ENCODE measurements at places on chromosomes 7 and 10.

GRCh38 chr7:37714606-37715005 is 31.0 kb downstream of the GPR141 start:
- no peak for DNase-seq

GRCh38 chr10:12872577-12872976 is 128.9 kb downstream of the CCDC3 start:
- DNase-seq = no peak

DNA sequence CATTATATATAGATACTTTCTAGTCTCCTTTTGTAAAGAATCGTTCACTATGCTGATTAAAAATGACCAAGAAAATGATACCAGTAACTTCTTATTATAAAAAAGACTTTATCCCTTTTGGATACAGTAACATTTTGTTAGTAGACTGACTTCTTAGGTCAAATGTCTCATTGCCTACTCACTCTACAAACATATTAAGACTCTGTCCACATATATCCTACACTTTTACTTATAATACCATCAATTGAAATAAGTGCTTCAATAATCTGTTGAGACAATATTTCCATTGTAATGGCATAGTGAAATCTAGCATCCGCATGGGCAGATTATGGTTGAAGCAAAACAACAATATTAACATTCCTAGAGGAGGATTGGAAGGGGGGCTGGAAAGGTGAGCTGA is 180.6 kb downstream of the ARL4A start:
- no peak for DNase-seq

DNA sequence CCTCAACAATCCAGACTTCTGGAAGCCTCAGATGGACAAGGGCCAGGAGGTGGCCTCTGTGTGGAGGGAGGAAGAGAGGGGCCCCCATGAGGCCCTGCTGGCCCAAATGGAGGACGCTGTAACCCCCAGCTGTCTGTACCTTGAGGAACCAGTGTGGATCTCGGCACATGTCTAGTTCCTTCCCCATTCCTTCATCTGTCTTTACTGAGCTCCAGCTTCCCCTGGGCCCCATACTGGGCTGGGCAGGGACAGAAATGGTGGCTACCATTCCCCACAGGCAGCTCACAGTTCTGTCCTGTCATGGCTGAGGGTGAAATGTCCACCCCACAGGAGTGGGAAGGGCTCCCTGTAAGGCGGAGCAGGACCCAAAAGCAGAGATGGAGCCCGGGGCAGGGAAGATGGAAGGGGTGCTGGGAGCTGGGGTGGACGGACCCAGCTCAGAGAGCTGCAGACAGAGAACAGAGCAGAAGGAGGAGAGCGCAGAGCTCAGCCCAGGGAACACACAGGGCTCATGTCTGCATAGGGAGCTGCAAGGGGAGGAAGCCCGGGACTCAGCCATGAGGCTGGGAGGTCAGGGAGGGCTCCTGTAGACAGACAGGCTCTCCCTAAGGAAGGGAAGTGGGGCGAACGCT is 22.8 kb downstream of the ANTXRL start:
- DNase-seq = no peak

DNA sequence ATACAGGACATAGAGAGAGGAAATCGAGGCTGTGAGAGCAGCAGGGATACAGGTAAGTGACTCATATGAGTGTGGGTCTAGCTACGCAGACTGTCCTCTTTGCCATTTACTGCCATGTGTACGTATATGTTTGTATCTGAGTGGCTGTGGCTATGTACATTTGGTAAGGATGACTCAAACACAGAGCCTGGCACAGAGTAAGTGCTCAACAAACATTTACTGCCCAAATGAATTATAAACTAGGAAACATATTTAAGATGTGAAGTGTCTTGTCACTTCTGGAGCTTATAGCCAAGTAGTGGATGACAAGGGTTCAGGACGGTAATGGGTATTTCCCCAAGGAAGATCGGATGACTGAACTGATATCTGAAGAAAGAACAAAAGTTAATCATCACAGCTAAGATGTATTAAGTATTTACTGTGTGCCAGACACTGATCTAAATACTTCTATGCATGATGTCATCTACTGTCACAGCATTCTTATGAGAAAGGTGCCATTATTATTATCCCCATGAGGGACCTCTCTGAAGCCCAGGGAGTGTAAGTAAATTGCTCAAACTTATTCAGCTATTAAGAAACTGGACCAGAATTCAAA is 6.0 kb downstream of the MRPL43 start:
- no peak for DNase-seq
